Breast epithelium (tissue), 4 donors: ENCODE measurements at places on chromosomes 5 and 9. TPM values are rescaled to one million over a fixed set of nuclear protein-coding genes. Genes with fewer than 3 reads are reported as not detected.

GRCh38 chr9:85715587-85715986, 26.2 kb downstream of the AGTPBP1 start:
- DNase-seq: no peak

GRCh38 chr9:136511670-136512592, 29.1 kb upstream of the SEC16A start:
- no peak for DNase-seq

- DNase-seq: no peak
Observed at GRCh38 chr9:69801989-69802388, 18.6 kb upstream of the CFAP95 start.

- no peak for DNase-seq
Observed at GRCh38 chr5:16759147-16759773, 142.5 kb upstream of the RETREG1 start.

- DNase-seq: peak; percentile 63
Observed at GRCh38 chr5:67047160-67047559, 149.4 kb downstream of the CD180 start.

GRCh38 chr9:112041536-112042243, 133.4 kb downstream of the SUSD1 start:
- no peak for DNase-seq

- DNase-seq: no peak
Observed at GRCh38 chr9:108691614-108692013, 164.2 kb downstream of the ACTL7B start.

- no peak for DNase-seq
Observed at GRCh38 chr5:125574491-125575044, 828.1 kb upstream of the ZNF608 start.

DNA sequence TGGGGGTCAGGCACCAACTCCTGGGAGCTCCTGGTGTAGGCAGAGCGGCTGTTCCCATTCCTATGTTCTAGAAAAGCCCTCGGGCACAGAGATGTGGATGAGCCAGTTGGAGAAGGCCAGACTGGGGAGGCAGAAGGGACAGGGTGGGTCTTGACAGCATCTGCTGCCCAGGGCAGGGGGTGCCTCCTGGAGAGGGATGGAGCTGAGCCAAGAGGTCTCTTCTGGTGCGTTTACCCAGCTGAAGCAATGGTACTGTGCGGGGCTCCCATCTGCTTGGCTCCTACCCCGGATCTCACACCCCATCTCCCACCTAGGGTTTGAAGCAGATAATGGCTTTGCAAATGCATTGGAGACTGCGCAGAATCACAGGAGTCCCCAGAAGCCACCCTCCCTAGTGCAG, 41.3 kb downstream of the SHB start:
- no peak for DNase-seq

DNA sequence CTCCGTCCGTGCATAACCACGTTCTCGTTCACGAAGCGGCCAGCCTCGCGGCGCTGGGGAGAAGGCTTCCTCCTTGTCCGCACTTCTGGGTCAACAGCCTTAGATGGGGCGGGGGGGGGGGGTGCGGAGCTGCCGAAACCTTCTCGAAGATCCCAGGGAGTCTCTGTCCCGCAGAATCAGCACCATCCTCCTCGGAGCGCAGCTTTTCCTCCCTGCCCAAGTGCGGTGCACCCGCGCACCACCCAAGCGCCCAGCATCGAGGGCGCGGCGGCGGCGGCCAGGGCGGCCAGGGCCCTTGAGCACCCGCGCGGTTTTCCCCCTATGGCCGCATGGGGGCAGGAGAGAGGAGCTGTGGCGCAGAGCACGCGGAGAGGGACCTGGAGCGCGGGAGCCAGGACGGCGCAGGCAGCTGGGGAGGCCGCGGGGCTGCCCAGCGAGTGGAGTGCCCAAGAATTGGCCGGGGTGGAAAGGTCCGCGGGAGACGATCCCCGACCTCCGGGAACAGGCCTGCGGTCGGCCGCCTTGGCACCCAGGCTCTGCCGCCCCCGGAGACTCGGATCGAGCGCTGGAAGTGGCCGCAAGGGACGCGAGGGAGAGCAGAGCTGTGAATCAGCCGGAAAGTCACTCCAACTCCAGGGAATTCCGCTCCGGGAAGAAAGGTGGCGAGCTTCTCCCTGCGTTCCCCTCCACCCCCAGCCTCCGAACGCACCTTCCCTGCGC, 43.1 kb downstream of the TMEM174 start:
- peak; percentile 57 for DNase-seq

DNA sequence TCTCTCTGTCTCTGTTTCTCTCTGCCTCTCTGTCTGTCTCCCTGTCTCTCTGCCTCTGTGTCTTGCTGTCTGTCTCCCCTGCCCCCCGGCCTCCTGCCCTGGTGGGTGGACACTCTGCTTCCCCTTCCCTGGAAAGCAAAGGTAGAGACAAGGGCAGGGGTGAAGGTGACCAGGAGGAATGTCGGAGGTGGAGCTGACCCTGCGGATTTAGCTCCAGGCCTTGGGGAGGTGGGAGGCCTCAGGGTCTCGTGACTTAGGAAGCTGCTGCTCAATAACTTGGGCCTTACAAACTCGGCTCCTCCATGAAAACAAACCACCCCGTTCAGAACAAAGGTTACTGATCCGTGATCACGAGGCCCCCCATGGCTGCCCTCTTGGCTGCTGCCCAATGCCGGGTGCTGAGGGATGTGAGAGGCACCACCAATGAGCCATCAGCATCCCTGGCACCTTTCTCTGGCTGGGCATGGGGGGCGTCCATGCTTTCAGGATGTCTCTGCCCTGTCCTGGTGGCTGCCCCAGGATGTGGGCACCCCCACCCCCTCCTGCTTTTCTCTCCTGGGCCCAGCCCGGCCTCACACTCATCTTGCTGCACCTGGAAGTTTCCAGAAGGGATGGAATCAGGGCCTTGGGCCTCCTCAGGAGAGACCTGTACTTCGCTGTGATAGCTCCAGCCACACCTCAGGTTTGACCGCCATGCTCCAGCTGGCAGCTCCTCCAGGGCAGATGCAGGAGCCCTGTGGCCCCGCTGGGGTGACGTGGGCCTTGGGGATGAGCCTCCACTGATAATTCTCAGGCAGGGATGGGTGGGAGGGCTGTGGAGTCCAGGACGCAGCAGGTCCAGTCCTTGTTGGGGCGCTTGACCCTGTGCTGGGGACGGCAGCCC, 14.8 kb upstream of the SLC6A19 start:
- DNase-seq: no peak

- no peak for DNase-seq
Observed at GRCh38 chr9:16202914-16203728, 650.3 kb downstream of the CCDC171 start.

GRCh38 chr5:68593211-68593671, 377.7 kb downstream of the PIK3R1 start:
- DNase-seq: no peak

GRCh38 chr5:112735702-112736101, 2.0 kb upstream of the APC start:
- no peak for DNase-seq

- DNase-seq: no peak
Observed at GRCh38 chr9:137190315-137190856, 1.9 kb downstream of the SSNA1 start.

- no peak for DNase-seq
Observed at GRCh38 chr9:126916909-126917308, 2.3 kb downstream of the RALGPS1 start.

DNA sequence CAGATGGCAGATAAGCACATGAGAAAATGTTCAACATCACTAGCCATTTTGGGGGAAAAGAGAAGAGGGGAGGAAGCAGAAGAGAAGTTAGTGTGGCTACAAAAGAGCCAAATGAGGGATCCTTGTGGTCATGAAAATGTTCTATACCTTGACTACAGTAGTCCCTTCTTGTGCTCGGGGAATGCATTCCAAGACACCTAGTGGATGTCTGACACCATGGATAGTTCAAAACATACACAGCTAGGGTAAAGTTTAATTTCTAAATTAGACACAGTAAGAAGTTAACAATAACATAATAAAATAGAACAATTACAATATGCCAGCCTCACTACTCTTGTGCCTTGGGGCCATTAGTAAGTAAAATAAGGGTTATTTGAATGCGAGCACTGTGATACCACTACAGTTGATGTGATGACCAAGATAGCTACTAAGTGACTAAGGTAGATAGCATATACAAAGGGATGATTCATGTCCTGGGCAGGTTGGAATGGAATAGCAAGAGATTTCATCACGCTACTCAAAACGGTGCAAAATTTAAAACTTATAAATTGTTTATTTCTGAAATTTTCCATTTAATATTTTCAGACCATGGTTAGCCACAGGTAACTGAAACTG, 344.1 kb downstream of the NR2F1-AS1 start:
- no peak for DNase-seq

DNA sequence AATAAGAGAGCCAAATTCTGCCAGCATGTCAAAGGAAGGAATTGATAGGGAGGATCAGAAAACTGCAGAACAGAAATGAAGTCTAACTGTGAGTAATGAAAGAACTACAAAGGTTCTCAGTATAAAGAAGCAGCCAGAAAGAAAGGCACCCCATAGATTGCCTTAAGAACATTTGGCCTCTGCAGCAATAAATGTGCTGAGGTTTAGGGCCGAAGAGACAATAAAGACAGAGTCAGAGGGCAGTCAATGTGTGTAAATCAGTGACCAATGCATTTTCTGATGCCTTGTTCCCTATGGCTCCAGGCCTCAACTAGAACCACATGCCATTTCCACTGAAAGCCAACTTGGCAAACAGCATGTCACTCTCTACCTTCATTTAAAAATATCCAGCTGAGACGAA, 281.0 kb downstream of the HINT1 start:
- no peak for DNase-seq

DNA sequence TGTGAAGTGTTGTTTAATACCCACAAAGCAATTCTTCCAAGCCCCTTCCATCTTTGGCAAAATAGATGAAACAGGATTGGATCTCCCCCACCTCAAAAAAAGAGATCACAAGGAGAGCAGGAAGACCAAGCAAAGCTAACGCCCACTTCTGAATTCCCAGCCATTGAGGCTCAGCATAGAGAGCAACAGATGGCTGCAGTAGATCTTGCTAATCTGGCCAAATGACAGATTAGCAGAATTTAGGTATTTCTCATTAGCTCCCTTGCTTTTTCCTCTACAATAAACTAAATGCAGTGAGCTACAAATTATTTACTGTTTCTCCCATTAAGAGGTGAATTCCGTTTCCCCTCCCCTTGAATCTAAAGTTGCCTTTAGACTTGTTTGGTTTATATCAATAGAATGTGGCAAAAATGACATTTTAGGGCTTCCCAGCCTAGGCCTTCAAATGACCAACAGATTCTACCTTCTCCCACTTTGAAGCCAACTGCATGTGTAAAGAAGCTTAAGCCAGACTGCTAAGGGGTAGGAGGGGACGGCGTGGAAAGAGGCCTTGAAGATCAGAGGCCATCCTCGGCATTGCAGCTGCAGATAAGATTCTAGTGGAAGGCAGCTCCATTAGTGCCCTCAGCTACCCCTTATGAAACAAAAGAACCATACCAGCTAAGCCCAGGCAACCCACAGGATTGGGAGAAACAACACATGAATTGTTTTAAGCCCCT, 56.8 kb upstream of the CPEB4 start:
- no peak for DNase-seq

DNA sequence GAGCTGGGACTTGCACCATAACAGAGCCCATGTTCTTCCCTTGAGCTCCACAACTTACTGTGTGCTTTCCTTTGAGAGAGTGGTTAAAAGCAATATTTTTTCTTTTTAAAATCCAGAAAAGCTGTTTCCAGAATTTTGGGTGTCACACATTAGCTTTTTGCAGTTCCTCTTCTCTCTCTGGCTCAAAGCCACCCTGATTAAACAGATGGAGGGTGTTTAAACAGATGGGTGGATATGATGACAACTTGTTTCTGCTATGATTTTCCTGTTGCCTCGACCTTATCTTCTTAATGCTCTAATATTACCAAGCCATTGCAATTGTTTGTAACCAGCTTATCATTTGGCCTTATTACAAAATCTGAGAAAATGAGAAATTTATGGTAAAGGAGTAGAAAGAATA, 22.9 kb upstream of the CFAP95 start:
- no peak for DNase-seq

DNA sequence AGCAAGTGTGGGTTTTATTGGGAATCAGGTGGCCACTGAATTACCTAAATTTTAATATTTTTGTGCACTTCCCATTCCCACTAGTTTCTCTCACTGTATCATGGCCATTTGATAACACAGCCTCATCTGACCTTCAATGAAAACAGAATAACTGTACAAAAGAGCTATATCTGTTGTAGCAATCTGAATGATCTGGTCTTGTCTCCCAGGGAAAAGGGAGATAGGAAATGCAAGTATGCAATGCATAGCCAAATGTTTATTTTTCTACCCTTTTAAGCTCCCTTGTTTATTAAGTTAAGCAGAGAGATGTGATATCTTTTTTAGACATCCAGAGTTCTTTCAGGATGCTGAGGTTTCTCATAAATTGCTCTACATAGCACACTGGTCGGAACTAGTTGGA, 288.3 kb upstream of the CLINT1 start:
- no peak for DNase-seq

- DNase-seq: no peak
Observed at GRCh38 chr5:86376214-86376613, 241.5 kb upstream of the COX7C start.

IL13 gene
- total RNA-seq: not detected

ESM1 gene
- total RNA-seq: not detected

SLC25A2 gene
- total RNA-seq: 0.98 TPM

DRD1 gene
- under 0.01 TPM for total RNA-seq

BTNL9 gene
- total RNA-seq: 169 TPM

PCDHA1 gene
- total RNA-seq: not detected

CBY3 gene
- total RNA-seq: not detected

CER1 gene
- total RNA-seq: not detected
